ENCODE measurements at places on chromosomes 2 and 18. TPM values are rescaled to one million over a fixed set of nuclear protein-coding genes. Genes with fewer than 3 reads are reported as not detected.

FSIP2 gene
- not detected for total RNA-seq

POTEJ gene
- not detected for total RNA-seq

ALPI gene
- total RNA-seq: not detected

MAPRE2 gene
- 1.5 TPM for total RNA-seq

DYSF gene
- total RNA-seq: 3.0 TPM

GPBAR1 gene
- total RNA-seq: 0.31 TPM

NEUROD1 gene
- total RNA-seq: not detected

GNLY gene
- total RNA-seq: 0.76 TPM

QPCT gene
- total RNA-seq: 2.1 TPM

TUBA3E gene
- not detected for total RNA-seq

ACTR2 gene
- total RNA-seq: 88.9 TPM

PCARE gene
- 0.04 TPM for total RNA-seq

BUB1 gene
- 14.7 TPM for total RNA-seq

PLGLB1 gene
- total RNA-seq: 4.9 TPM

FBXO41 gene
- total RNA-seq: 2.3 TPM

CLEC4F gene
- total RNA-seq: not detected

WNT10A gene
- 9.9 TPM for total RNA-seq

COL6A3 gene
- total RNA-seq: 8.9 TPM

IKZF2 gene
- 68.3 TPM for total RNA-seq
